ENCODE measurements at places on chromosomes 13 and 19.

GRCh38 chr13:44136696-44137268, 236.8 kb upstream of the SERP2 start:
- no peak for DNase-seq

DNA sequence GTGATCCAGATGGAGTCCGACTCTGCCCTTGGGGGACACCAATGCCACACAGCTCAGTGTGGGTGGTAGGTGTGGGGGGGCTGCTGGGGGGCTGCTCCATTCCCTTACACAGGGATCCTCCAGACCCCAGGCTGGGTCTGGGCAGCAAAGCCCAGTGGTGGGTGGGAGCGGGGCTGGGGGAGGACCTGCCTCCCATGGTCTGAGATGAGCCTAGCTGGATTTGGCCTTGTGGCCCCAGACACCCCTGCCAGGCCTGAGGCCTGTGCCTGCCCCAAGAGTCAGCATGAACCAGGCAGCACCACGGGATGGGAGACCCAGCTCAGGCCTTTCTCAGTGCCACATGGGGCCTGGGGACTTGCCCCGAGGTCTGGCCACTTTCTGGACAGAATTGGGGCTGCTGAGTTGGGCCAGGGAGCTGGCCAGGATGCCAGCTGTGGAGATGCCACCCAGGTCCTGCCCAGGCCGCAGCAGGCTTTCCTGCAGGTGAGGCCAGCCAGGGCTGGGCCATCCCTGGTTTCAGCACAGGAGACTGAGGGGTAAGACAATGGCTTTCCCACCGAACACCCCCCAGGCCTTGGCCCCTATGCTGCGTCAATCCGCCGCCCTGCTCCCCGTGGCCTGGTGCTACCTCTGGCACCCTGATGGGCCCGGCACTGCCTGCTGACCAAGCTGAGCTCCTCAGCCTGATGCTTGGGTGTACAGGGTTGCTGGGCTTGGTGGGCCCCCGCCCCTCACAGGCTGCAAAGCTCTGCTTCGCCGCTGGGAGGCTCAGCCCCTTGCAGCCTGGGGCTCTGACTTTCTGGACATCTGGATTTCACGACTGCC, 24.2 kb downstream of the CEBPG start:
- peak; percentile 45 for DNase-seq

- DNase-seq, result no peak
These were observed 824.0 kb downstream of the UQCRFS1 start for GRCh38 chr19:28388988-28389387.

GRCh38 chr19:47111682-47112165, 1.9 kb downstream of the ZC3H4 start:
- no peak for DNase-seq

- DNase-seq, result no peak
These were observed 2.9 kb upstream of the FKRP start for GRCh38 chr19:46742926-46743480.

GRCh38 chr13:102913914-102914313, 68.1 kb downstream of the ERCC5 start:
- no peak for DNase-seq

DNA sequence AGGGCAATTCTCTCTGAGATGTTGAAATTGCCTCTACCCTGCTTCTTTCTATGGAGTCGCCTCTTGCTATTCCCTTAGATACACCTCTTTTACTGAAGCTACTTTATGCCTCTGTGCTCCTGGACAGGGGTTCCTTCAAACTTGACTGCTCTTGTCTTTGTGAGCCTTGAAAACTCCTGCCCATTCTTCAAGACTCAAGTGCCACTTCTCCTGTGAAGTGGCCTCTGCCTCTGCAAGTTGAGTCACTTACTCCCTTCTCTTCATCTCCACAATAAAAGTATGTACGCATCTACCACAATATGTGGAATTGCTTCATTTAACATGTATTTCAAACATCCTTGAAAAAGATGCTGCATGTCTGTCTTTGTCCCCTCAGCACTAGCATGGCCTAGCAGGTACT, 66.0 kb upstream of the TPP2 start:
- no peak for DNase-seq

DNA sequence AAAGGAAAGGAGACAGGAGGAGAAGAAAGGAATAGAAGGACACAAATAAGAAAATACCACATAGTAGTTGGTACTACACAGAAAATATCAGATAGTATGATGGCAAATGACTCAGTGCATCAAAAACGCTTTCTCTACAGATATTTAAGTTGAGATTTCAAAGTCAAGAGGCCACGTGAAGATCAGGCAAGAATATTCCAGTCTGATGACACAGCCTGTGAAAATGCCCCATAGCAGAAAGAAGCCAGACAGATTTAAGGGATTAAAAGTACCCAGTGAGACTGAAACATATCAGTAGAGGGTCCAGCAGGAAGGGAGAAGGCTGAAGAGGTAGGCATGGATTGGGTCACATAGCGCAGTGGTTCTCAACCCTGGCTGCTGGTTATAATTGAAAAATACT, 113.7 kb downstream of the VWA8 start:
- no peak for DNase-seq

DNA sequence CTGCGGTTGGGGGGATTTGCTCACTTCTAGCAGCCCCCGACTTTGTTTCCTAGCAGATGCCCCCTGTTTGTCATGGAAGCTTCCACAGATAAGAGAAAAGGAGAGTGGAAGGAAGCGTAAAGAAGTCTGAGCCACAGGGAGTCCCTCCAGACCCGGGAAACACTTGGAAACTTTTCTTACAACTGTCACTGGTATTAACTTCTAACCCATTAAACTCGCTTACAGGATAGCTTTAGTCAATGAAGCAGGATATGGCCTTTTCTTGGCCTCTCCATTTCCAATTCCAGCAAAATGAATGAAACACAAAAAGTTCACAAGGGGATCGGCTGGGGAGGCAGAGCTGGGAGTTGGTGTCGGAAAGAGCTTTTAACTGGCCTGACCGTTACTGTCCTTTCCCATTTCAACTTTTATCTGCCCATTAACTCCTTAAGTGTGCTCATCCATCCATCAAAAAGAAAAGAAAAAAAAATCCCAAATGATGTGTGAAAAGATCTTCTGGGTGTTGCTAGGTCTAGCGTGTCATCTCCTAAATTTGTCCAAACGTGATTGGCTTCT, 231.9 kb upstream of the ARGLU1 start:
- DNase-seq, result no peak

- no peak for DNase-seq
These were observed 5.1 kb downstream of the CHMP2A start for GRCh38 chr19:58549664-58550361.

DNA sequence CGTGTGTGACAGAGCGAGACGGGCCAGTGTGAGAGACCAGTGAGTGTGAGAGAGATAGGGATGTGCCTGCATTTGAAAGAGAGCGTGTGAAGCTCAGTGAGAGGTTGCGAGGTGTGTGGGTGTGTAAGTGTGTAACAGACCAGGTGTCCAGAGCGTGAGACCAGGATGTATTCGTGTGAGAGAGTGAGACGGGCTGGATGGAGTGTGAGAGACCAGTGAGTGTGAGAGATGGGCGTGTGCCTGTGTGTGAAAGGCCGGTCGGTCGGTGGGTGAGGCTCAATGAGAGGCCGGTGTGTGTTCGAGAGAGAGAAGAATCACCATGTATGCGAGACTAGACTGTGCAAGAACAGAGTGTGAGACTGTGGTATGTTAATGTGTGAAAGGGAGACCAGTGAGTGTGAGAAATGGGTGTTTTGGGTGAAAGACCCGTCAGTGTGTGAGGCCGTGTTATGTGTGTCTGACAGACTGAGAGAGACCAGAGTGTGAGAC, 679 bp downstream of the ZNF471 start:
- peak; percentile 21 for DNase-seq

GRCh38 chr13:110089815-110090214, 217.1 kb downstream of the COL4A1 start:
- DNase-seq, result no peak

GRCh38 chr13:110492679-110493593, 68.6 kb downstream of the RAB20 start:
- DNase-seq, result no peak

DNA sequence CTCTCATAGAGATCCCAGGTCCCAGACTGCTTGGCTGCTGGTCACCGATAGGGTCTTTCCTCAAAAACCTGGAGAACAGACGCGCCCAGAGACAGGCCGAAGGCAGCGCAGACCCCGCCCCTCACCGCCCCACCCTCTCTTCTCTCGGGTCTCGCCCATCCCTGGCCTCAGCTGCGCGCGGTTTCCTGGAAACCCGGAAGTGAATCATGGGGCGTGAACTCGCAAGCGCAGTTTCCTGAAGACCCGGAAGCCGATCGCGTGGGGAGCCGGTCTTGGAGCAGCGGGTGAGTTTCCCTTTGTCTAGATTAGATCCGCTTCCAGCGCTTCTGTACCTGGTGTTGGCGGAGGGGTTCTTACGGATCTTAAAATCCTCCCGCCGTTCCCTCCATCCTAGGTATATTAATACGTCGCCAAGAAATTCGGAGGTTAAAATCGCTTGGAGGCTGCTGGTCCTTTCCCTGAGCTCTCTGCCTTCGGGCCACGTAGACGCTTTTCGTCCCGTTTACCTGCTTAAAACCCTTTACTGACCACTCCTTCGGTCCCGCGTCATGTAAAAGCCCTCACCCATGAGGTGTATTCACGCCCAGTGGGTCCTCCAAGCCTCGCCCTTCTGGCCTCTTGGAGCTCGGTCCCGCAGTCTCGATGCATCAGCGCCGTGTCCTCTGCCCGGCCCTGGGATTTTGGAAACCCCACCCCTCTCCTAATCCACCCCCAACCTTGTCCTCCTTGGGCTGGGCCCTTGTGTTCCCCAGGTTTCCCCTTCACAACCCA, at the start of gene ZNF578:
Gene ZNF578 (plus strand): TSS at position 230 of the 771 bp plus-strand sequence. CDS start 48,293 bp downstream, outside the sequence.
- DNase-seq, result peak; percentile 94

DNA sequence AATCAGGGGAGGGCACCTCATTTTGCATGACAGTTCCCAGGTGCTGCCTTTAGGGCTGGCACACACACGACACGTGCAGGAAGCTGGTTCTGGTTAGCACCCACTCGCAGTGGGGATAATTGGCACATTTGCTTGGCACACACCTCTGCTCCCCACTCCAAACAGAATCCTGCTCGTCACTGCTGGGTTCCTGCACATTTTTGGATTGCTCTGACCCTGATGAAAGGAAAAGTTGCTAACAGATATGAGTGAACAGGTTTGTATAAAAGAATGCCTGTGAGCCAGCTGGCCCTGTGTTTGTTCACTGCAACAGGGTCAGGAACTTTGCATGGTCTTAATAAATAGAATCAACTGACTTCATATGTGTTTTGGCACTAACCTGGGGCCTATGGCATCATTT, 1500.4 kb downstream of the EFNB2 start:
- no peak for DNase-seq

DNA sequence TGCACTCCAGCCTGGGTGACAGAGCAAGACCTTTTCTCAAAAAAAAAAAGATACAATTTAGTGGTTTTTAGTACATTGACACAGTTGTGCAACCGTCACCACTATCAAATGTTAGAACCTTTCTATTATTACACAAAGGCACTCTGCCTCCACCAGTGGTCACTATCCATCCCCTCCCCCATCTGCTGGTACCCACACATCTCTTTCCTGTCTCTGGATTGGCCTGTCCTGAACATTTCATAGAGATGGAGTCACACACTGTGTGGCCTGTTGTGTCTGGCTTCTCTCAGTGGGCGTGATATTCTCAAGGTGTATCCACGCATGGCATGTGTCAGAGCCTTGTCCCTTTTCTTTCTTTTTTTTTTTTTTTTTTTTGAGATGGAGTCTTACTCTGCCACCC, 11.2 kb downstream of the KDM4B start:
- no peak for DNase-seq

- DNase-seq, result no peak
These were observed 46.7 kb upstream of the POSTN start for GRCh38 chr13:37645181-37645740.

- peak; percentile 90 for DNase-seq
These were observed at the start of gene DPF1 for GRCh38 chr19:38224014-38224862. DPF1 (minus strand) TSS chr19:38224222; CDS start chr19:38224142, 80 bp downstream.

DNA sequence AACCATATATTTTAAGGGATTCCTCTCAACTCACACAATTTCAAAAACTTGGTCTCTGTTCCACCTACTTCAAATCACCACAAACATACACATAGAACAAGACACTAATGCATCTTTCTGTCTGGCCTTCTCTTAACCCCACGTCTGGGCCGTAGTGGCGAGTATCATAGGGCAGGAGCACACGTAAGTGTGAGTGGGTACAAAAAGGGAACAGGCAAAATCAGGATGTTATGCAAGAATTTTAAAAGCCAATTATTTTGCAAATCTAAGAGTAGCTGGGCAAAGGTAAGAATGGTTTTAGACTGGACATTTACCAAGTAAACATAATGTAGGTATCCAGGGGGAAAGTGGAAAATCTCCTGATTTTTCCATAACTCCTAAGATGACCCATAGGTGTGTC, 35.1 kb downstream of the MTMR6 start:
- DNase-seq, result no peak

- DNase-seq, result no peak
These were observed 111.4 kb upstream of the FRY start for GRCh38 chr13:31919971-31920726.

GRCh38 chr19:3945838-3946237, 13.0 kb downstream of the NMRK2 start:
- DNase-seq, result no peak

All from right hindlimb (tissue), 1 donor.